Thoracic aorta (tissue), 2 donors: ENCODE measurements at places on chromosomes 12 and 14.

DNA sequence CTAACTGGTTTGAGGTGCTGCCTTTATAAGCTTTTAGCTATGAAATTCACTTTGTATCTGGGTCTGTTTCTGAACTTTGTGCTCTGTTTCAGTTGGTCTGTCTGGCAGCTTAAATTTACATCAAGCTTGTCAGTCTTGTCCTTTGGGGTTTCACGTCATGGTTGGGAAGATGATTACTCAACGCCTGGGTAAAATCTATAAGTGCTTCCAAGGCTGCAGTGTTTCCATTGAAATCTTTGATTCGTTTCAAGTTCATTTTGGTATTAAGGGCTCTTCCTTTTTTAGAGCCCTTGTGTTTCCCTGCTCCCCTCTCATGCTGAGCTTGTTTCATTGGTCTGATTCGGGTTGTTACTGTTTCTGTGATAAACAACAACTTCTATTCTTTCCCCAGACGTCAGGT lies 58.2 kb downstream of the FBXW8 start:
- no peak for DNase-seq

- no peak for DNase-seq
These were observed 106.0 kb upstream of the FAR2 start for GRCh38 chr12:29043069-29043468.

GRCh38 chr12:83470749-83471148 lies 784.0 kb downstream of the TMTC2 start:
- DNase-seq: no peak

- DNase-seq: no peak
These were observed 38.6 kb downstream of the DLK1 start for GRCh38 chr14:100765296-100765695.

DNA sequence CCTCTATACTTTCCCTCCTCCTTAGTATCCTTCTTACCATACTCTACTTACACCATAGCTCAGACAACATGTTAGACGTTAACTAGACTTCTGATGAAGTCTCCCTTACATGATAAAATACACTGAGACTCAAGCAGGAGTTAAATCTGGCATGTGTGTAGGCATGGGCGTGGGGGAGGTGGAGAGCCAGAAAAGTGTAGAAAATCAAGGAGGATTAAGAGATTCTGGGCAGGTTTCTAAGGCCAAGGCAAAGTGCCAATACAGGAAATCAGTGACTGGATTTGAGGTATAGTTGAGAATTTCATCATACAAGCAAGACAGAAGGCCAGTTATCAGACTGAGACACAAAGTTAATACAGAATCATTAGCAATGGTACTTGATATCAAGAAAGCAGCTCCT lies 37.4 kb downstream of the EPS8 start:
- no peak for DNase-seq

- no peak for DNase-seq
These were observed 2.2 kb upstream of the KRT80 start for GRCh38 chr12:52193991-52194390.

DNA sequence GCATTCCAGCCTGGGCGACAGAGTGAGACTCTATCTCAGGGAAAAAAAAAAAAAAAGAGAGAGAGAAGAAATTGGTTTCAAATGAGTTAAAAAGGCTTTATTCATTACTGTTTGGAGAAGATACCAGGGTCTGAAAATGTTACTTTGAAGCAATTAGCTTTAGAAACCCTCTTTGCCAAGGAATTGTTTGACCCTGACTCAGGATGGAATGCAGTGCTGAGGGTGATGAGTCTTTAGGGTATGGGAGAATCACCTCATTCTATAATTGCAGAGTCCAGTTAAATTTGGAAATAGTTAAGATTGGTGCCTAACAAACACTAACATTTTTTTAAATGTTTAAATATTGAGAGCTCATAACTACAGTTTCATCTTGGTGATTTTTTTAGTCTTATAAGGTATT lies 13.3 kb downstream of the RAP1B start:
- no peak for DNase-seq

DNA sequence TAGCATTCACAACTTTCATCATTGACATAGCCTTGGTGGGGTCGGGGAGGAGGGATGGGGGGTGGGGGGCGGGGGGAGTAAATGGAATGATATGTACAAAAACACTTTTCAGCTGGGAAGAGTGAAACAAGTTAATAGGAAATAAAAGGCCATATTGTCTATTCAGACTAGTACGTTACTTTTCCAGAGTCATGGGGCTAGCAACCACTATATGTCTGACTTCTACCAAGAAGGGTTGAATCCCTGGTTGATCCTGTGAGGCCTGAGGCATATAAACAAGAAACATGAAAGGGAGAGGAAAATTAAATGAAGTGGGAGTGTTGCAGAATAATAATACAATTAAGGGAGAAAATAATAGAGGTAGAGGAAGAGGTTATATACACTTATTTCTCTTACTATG lies 225.5 kb downstream of the ERC1 start:
- DNase-seq: no peak

DNA sequence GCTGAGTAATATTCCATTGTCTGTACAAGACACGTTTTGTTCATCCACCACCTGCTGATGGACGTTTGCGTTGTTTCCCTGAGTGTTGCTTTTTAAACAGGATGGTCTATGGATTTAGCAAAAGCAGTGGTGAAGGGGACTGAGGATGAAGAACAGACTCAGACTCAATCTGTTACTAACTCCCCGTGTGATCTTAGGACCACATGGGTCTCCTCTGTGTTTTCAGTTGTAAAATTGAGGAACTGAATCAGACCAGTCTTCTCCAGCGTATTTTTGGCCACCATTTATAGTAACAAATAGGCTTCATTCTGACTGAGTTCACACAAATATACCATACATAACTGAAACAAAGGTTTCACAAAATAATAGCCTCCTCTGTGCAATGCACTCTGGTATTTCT lies 85.6 kb downstream of the FOXN3 start:
- DNase-seq: no peak

DNA sequence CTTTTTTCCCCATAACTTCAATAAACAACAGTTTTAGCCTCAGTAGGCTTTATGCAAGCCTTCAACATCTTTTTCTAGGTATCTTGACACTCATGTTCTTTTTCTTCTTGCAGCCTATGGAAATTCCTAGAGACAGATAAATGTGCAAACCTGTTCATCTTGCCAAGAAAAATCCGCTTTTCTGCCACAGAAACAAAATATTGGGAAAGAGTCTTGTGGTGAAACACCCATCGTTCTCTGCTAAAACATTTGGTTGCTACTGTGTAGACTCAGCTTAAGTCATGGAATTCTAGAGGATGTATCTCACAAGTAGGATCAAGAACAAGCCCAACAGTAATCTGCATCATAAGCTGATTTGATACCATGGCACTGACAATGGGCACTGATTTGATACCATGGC lies 295.9 kb downstream of the ZFP36L1 start:
- no peak for DNase-seq

- DNase-seq: no peak
These were observed 235.4 kb downstream of the FSCB start for GRCh38 chr14:44271637-44272036.

DNA sequence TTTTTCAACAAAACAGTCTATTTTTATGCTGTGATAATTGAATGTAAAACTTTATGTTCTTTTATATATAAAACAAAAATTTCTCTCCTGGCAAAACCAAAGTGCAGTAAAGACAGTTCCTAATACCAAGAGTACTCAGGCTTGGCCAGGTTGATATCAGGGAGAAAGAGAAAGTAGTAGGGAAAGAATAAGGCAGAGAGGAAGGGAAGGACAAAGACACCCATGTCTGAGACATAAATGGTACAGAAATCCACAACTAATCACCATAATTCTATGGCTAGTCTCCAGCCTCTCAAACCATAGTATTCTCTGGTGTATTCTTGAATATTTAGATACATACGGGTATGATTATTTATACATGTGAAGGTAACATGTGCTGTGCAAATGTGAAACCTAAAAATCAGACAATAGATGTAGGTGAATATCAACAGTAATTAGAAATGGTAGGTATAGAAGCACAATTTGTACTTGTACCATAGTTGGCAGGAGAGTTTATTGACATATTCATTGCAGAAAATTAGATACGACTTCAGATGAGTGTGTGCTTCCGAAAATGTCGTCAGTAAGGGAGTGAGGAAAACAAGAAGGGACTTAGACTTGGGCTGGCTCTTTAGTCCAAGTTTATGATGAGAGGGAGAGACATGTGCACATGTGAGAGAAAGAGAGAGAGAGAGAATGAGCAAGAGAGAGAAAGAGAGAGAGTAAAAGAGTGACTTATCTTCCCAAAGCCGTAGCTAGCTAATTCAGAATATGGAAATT lies 230.8 kb upstream of the NPAS3 start:
- DNase-seq: no peak

DNA sequence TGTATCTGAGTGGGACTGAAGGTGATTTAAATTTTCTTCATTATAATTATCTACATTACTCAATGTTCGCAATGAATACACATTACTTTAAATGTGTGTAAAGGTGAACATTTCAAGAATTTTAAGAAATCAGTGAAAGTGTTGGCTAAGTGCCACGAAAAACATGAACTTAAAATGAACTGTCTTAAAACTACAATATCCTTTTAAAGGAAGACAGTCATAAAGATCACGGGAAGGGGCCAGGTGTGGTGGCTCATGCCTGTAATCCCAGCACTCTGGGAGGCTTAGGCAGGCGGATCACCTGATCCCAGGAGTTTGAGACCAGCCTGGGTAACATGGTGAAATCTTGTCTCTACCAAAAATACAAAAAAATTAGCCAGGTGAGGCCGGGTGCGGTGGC lies 11.2 kb downstream of the MOK start:
- no peak for DNase-seq

DNA sequence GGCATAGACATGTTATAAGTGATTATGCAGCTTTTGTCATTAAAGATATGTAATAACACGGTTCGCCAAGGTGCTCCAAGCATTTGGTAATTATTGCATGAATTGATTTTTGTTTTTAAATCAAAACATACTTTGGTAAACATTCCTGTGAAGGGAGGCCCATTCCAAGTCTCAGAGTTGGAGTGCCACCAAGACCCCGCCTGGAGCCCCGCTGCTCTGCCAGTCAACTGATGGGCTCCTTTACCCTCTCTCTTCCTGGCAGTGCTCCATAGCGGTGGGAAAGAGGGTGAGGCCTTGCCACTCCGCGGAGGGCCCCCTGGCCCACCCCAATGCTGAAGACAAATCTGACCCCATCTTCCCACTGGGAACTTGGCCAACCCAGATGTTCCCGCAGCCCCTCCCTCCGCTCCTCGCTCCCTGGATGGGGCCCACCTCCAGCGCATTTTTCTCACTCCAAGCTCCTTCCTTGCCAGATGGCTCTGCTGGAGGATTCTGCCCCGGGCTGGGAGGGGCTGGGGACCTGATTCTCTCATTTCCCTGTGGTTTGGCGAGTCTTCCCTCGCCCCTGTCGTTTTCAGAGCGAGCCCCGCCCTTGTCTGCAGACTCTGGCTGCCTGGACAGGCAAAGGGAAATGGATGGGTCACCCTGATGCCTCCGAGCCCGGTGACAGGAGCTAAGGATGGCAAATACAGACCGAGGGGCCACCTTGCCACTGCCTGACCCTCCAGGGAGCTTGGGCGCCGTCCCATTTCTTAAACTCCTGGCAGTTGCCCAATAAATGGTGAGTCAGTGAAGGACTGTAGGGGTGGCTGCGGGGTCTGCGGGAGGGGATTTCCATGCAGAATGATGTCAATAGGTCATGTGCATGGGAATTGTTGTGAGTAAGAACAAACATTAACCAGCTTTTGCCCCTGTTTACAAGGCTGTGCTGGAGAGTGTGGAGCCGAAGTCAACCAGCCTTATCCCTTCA lies 9.2 kb upstream of the PAPLN start:
- DNase-seq: no peak

- no peak for DNase-seq
These were observed 78.5 kb downstream of the VCPKMT start for GRCh38 chr14:50037852-50038251.

GRCh38 chr12:74685385-74685784 lies 147.8 kb downstream of the ATXN7L3B start:
- DNase-seq: no peak

DNA sequence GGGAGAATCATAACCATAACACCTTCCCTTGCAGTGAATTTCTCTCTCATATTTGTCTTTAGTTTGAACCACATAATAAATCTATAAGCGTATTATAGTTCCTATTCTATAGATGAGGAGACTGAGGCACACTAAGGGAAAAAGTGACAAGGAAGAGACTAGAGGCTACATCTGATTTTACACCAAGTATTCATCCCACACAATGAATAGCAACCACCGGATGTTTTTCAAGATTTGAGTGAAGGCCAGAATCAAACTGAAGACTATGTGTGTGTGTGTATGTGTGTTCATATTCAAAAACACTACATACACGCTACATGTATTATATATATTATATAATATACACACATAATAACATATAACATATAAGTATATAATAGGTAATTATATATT lies 4.7 kb downstream of the ASB2 start:
- DNase-seq: no peak

- DNase-seq: no peak
These were observed 19.5 kb upstream of the TTC9 start for GRCh38 chr14:70622111-70622712.
